ENCODE measurements at places on chromosomes 1 and 21. TPM values are rescaled to one million over a fixed set of nuclear protein-coding genes. Genes with fewer than 3 reads are reported as not detected.

DNA sequence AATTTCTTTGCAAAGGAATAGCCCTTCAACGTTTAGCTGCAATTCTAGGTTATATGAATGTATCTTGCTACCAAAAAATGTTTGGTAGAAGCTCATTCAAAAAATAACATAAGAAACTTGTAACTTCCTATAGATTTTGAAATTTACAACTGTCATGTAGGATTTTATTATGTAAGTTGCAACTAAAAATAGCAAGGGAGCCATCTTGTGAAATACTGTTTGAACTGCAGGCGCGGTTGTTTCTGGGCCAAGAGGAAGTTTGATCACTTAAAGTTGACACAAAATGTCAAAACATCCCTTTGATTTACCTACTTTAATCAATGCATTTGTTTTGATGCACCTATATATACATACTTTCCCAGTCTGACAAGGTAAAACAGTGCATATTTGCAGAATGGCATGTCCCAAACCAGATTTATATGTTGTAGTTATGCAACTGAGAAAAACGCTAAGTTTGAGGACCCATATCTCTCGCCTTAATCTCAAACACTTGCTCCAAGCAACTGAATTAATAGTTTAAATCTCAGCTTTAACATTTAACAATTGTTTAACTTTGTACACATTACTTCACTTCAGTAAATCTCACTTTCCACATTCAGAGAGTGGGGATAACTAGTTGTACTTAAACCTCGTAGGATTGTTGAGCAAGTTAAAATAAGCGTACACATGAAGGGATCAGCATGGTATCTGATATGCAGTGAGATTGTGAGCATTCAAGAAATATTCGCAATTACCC lies 63.9 kb downstream of the KCNK2 start:
- DNase-seq, result no peak

- DNase-seq, result no peak
Measured at GRCh38 chr1:87208931-87209330, 119.7 kb upstream of the LMO4 start.

GRCh38 chr1:54408147-54409066 lies 2.2 kb upstream of the SSBP3 start:
- DNase-seq, result no peak

- DNase-seq, result no peak
Measured at GRCh38 chr1:67614511-67614934, 70.5 kb upstream of the GADD45A start.

DNA sequence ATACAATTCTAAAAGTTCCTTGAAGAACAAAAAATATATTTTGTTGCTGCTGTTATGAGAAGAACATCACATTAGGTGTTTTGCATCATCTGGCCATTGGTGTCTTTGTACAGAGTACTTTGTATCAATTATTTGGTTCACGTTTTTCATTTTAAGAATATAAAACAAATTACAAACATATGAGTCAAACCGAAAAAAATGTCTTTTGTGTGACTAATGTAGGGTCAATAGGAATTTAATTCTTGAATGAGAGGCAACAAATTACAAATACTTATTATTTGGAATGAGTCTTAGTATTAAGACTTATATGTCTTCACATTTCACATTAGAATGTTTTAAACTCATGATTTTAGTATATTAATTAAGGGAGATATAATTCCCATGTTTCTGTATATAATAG lies 54.8 kb downstream of the NR5A2 start:
- DNase-seq, result no peak

DNA sequence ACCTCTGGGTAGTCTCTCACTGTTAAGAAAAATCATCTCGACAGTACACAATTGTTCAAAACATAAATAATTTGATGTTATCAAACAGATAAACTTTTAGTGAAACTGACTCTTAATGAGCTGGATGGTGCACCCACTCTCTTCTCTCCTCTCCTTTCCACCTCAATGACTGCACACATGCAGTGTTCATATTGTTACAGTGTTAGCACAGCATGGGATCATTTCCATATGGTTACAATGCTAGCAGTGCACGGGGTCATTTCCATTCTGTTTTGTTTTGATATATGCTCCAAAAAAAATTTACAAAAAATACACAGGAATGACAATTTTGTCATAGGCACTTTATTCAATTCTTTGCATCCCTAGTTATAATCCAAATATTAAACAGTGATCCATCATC lies 26.4 kb upstream of the RNF187 start:
- no peak for DNase-seq

GRCh38 chr1:94000510-94001282 lies 91.5 kb upstream of the GCLM start:
- no peak for DNase-seq

DHRS3 gene
- polyA plus RNA-seq, result 14.7 TPM

DNA sequence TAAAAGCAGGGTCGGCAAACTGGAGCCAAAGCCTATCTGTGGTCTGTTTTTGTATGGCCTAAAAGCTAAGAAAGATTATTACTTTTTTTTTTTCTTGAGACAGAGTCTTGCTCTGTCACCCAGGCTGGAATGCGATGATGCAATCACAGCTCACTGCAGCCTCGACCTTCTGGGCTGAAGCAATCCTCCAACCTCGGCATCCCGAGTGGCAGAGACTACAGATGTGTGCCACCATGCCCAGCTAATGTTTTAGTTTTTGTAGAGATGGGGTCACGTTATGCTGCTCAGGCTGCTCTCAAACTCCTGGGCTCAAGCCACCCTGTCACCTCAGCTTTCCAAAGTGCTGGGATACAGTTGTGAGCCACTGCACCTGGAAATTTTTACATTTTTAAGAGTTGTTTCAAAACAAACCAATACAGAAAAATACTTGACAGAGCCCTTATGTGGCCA lies 6.5 kb upstream of the GLRX2 start:
- DNase-seq, result no peak

- no peak for DNase-seq
Measured at GRCh38 chr21:23644768-23645167, 1962.5 kb downstream of the MRPL39 start.

DNA sequence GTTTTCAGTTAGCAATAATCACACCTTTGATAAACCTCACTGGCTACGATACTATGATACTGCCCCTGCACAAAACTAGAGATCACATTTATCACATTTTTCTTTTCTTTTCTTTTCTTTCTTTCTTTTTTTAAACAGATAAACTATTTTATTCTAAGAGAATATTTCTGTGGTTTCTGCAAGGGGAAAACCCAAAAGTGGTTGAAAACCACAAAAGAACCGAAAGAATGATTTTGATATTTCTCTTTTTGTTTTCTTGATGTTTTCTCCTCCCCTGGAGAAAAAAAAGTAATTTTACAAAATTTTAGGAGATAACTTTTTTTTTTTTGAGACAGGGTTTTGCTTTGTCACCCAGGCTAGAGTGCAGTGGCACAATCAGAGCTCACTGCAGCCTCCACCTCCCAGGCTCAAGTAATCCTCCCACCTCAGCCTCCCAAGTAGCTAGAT lies 18.4 kb upstream of the FRRS1 start:
- no peak for DNase-seq

- no peak for DNase-seq
Measured at GRCh38 chr1:16012590-16013219, 5.1 kb downstream of the HSPB7 start.

GRCh38 chr21:40563900-40564299 lies 283.1 kb downstream of the DSCAM start:
- no peak for DNase-seq

Measured in CD4-positive, CD25-positive, alpha-beta regulatory T cell (primary cell).